ENCODE measurements at places on chromosomes 13 and 19.
A peak's percentile ranks its signal among the peaks of the same experiment; 100 is the strongest.

DNA sequence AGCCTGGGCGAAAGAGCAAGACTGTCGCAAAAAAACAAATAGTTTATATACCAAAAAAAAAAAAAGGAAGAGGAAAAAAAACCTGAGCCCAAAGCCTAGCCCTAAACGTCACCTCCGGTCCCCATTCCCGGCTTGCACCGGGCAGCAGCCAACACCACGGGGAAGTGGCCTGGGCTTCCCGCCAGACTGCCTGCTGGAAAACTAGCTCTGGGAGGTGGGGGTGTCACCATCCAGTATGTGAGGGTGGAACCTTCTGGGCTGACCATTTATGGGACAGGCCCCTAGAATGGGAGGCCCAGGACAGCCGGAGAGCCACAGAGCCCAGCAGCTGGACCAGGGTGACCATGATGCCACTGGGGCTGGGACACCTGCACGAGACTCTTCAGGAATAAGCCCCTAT lies 37.3 kb downstream of the IL12RB1 start:
- no peak for DNase-seq

GRCh38 chr19:44303976-44304568 lies 753 bp downstream of the ZNF235 start:
- DNase-seq = peak; percentile 15

GRCh38 chr19:6736917-6737283 lies 480 bp downstream of the GPR108 start:
- no peak for DNase-seq

- DNase-seq = no peak
These were observed 123.7 kb downstream of the KL start for GRCh38 chr13:33139780-33140535.

DNA sequence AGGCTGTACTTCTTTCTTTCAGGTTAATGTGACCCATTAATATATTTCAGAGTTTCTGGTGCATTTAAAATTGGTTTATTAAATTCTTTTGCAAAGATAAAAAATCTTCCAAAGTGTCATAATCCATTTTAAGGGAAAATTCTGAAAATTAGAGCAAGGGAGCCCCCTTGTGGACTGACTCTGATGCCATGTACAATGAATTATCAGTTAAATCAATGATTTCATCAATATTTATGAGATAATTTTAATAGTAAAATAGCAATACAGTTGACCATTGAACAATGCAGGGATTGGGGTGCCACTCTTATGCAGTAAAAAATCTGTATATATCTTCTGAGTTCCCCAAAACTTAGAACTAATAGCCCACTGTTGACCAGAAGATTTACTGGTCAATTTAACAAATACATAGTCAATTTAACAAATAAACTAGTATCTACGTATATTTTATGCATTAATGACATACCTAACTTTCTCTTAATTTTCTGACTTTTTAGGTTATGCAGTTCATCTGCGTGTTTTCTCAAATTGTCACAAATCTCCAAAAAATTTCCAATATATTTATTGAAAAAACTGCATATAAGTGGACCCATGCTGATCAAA lies 479.1 kb upstream of the MIR17HG start:
- peak; percentile 63 for DNase-seq
